ENCODE measurements at places on chromosomes 13 and 19.
A peak's percentile ranks its signal among the peaks of the same experiment; 100 is the strongest.

GRCh38 chr13:73428706-73429105, 369.9 kb downstream of the KLF5 start:
- no peak overlapping the region for H3K27ac ChIP-seq
- H3K4me3 ChIP-seq, result no peak overlapping the region
- H3K4me1 ChIP-seq, result no peaks in the 10 kb centered on the region

DNA sequence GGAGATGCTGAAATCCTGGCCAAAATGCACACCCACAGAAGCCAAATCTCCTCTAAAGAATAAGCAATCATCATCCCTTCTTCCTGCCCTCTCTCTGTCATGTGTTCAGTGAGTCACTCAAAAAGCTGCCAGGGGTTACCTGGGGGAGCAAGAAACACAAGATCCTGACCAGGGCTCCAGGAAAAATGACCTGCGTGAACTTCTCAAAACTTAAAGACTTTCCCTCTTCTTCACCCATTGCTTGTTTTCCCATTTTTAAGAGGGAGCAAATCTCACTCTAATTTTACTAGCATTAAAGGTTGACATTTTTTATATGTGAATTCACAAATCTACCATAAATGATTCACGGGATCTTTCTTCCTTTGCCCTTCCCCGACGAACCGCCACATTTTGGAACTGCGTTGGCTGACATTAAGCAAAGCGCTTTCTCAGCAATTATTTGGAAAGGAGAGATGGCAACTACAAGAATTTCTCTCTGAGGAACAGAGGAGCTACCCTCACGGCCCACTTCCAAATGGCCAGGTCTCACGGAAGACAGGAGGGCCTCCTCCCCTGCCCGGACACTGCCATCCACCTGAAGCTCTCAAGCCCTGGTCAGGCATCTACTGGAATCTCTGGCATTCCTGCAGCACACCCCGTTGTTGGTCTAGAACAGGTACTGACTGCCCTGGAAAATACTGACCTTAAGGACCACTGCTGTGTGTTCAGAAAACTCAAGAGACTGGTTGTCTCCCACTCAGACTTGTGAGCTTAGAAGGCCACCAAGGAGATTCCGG, 14.2 kb downstream of the TSHZ3 start:
- H3K4me1 ChIP-seq, result peaks cover 14% of the 10 kb centered on the region
- no peak for DNase-seq
- H3K27me3 ChIP-seq, result no peaks in the 10 kb centered on the region
- H3K36me3 ChIP-seq, result no peaks in the 10 kb centered on the region

DNA sequence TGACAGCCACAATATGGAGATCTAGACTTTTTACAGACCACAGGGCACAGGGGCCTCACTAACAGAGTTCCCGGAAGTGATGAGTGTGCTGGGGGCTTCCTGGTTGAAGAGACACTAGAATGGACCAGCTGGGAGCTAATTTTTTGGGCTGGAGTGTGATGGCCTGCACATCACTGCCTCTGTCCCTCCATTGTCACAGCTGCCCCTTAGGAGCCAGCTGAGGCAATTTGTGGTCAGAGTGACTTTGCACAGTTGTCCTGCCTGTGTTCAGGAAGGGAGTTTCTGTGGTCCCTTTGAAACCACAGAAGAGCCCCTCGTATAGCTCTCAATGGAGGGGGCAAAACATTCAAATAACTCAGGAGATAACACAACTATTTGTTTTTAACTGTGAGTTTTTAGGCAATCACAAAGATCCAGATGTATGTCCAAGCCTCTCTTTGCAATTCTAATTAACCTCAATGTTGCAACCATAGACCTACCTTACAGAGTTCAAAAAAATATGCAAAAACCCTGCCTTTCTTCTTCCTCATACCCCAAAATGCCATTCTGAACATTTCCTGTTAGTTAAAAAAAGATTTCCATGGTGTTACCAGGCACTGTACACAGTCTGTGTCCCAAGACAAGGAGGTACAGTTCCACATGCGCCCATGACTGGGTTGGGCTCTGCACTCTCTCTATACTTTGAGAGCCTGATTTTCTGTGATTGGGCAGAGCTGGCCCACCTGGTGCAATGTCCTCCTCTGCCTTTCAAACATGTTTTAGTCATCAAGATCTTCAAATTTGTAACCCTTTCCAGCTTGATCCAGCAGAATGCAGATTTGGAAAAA, 2.4 kb downstream of the ALOX5AP start:
- peak overlapping the region; percentile 42 for H3K4me3 ChIP-seq
- peaks cover 2% of the 10 kb centered on the region for H3K27me3 ChIP-seq
- no peaks in the 10 kb centered on the region for H3K36me3 ChIP-seq

- no peak overlapping the region for H3K27ac ChIP-seq
- H3K4me3 ChIP-seq, result no peak overlapping the region
- no peaks in the 10 kb centered on the region for H3K4me1 ChIP-seq
- H3K36me3 ChIP-seq, result no peaks in the 10 kb centered on the region
These were observed 62.2 kb upstream of the GTF3A start for GRCh38 chr13:27362064-27362751.

DNA sequence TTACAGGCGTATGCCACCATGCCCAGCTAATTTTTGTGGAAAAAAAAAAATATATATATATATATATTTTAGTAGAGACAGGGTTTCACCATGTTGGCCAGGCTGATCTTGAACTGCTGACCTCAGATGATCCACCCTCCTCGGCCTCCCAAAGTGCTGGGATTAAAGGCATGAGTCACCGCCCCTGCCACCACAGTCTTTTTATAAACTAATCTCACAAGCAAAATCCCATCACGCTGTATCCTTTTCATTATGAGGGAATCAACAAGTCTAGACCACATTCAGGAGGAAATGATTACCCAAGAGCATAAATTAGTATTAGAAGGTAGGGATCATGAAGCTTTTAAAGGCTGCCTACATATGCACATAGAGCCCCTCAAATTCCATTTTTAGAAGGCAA, 210.6 kb upstream of the NBEA start:
- no peak for DNase-seq
- H3K27me3 ChIP-seq, result no peaks in the 10 kb centered on the region
- H3K4me1 ChIP-seq, result no peaks in the 10 kb centered on the region
- H3K36me3 ChIP-seq, result no peaks in the 10 kb centered on the region
- no peak overlapping the region for H3K27ac ChIP-seq

DNA sequence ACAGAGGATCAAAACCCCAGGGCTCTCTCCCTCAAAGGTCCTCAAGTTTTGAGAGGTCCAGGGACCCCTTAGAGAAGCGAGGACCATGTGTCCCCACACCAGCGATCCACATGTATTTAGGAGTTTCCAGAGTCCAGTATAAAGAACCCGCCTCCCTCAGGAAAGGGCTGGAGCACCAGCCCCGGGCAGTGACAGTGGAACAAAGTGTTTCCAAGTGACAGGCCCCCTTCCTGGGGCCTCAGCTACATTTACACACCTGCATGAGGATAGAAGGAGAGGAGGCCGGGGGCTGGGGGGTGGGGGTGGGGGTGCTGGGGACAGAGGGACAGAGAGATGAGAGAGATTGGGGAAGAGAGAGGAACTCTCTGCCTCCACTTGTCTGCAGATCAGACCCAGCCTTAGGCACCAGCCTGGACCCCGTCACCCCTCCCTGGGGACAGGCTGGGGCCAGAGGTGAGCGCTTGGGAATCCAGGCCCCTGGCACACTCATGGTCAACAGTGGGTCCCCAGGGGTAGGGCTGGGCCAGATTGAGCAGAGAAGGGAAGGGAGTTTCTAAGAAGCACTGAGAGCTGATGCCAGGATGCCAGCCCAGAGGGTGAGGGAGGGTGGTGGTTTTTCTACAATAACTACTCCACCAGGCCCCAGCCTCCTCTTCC, 802 bp downstream of the BCAM start:
- H3K4me3 ChIP-seq, result no peak overlapping the region
- H3K36me3 ChIP-seq, result no peaks in the 10 kb centered on the region
- peaks cover 6% of the 10 kb centered on the region for H3K4me1 ChIP-seq
- no peak for DNase-seq

GRCh38 chr13:100495455-100495854, 93.1 kb downstream of the GGACT start:
- no peaks in the 10 kb centered on the region for H3K27me3 ChIP-seq
- H3K36me3 ChIP-seq, result no peaks in the 10 kb centered on the region
- no peak overlapping the region for H3K27ac ChIP-seq
- DNase-seq, result no peak
- H3K4me3 ChIP-seq, result no peak overlapping the region

- peaks cover 52% of the 10 kb centered on the region for H3K36me3 ChIP-seq
- no peak overlapping the region for H3K27ac ChIP-seq
- no peaks in the 10 kb centered on the region for H3K4me1 ChIP-seq
These were observed 72.1 kb downstream of the SLC7A1 start for GRCh38 chr13:29523199-29523961.

DNA sequence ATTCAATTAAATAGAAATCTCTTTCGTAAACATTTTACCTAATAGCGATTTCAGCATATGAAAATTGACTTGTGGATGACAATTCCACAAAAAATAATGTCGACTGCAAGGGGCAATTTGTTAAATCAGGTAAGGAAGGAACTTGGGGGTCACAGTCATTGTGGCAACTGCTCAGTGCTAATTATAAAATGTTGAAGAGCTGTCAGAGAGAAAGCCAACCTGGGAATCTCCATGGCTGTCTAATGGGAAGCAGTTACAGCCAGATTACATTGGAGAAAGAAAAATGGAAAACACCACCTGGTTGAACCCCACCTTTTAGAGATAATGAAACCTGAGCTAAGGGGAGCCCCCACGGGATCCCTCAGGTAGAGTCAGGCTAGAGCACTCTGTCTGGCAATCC, 373.9 kb downstream of the FOXO1 start:
- DNase-seq, result no peak
- peaks cover 4% of the 10 kb centered on the region for H3K36me3 ChIP-seq
- no peaks in the 10 kb centered on the region for H3K27me3 ChIP-seq

GRCh38 chr19:37942516-37942902, 35.5 kb downstream of the SIPA1L3 start:
- no peak overlapping the region for H3K4me3 ChIP-seq
- H3K36me3 ChIP-seq, result peaks cover 5% of the 10 kb centered on the region
- H3K27ac ChIP-seq, result no peak overlapping the region
- no peaks in the 10 kb centered on the region for H3K27me3 ChIP-seq

DNA sequence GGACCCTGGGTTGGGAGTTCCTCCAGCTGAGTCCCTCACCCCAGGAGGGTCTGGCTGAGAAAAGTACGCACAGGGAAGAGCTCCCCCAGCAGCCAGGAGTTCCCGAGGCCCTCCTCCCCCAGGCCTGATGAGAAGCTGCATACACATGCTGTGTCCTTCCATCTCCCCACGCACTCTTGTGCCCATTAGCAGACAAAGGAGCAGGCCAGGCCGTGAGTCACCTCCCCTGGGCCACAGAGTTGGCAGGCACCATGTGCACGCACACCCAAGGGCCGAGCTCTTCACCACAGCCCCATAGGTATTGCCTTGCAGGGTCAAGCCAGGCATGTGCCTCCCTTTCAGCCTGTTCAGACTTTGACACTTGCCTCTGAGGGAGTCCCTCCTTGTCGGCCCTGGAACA, 17.5 kb downstream of the MAU2 start:
- H3K27ac ChIP-seq, result no peak overlapping the region
- H3K4me1 ChIP-seq, result no peaks in the 10 kb centered on the region
- no peak for DNase-seq
- H3K4me3 ChIP-seq, result no peak overlapping the region
- H3K27me3 ChIP-seq, result no peaks in the 10 kb centered on the region

DNA sequence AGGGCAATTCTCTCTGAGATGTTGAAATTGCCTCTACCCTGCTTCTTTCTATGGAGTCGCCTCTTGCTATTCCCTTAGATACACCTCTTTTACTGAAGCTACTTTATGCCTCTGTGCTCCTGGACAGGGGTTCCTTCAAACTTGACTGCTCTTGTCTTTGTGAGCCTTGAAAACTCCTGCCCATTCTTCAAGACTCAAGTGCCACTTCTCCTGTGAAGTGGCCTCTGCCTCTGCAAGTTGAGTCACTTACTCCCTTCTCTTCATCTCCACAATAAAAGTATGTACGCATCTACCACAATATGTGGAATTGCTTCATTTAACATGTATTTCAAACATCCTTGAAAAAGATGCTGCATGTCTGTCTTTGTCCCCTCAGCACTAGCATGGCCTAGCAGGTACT, 66.0 kb upstream of the TPP2 start:
- no peaks in the 10 kb centered on the region for H3K4me1 ChIP-seq
- H3K27me3 ChIP-seq, result peaks cover 7% of the 10 kb centered on the region
- no peaks in the 10 kb centered on the region for H3K36me3 ChIP-seq
- no peak overlapping the region for H3K4me3 ChIP-seq

GRCh38 chr13:26688286-26688685, 72.3 kb downstream of the GPR12 start:
- no peak overlapping the region for H3K27ac ChIP-seq
- H3K36me3 ChIP-seq, result no peaks in the 10 kb centered on the region

DNA sequence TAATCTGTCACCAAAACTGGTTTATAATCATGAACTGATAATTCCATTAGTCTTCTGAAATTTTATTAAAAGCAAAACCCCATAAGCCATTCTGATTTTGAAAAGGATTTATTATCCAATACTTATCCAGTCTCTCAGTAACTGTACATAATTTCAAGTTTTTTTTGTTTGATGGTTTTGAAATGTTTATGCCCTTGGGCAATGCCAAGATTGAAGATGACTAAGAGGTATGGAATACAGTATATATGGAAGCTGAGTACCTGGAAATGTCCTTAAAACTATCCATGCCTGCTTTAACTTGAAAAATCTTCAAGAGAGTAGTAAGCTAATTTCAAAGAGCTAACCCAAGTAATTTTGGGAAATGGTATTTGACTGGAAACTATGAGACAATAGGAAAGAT, 1.8 kb upstream of the NEK5 start:
- no peak overlapping the region for H3K27ac ChIP-seq
- no peak overlapping the region for H3K4me3 ChIP-seq
- peaks cover 12% of the 10 kb centered on the region for H3K4me1 ChIP-seq

DNA sequence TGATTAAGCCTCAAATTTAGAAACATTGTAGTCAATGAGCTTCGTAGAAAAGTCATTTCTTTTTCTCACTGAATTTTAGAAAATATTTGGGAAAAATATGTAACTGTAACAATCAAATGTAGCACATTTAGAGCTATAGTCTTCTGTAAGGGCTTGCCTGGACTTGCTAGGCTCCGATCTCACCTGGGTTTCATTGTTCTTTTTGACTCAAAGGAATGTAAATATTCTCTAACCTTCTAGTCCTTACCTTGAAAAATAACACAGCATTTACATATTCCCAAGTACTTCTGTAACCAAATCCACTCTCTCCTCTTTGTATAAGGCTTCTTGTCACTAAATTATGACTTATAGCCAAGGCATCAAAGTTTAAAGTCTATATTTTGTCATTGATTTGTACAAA, 2.9 kb upstream of the UFM1 start:
- peaks cover 22% of the 10 kb centered on the region for H3K4me1 ChIP-seq
- H3K27ac ChIP-seq, result no peak overlapping the region
- H3K36me3 ChIP-seq, result peaks cover 18% of the 10 kb centered on the region
- DNase-seq, result no peak
- H3K27me3 ChIP-seq, result no peaks in the 10 kb centered on the region

DNA sequence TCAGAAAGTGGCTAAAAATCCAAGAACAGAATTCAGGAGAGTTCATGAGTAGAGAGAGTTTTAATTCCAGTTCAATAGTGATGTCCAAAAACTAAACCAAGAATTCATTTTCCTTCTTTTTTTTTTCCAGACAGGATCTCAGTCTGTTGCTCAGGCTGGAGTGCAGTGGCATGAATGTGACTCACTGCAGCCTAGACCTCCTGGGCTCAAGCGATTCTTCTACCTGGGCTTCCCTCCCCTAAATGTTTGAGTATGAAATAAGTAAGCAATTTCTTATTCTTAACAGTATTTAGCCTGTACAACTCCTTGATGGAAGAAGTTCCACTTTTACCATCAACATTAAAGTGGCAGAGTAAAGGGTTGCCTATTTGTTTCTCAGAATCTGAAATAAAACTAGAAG, 3.8 kb downstream of the COMMD6 start:
- no peak overlapping the region for H3K4me3 ChIP-seq
- DNase-seq, result no peak
- peaks cover 45% of the 10 kb centered on the region for H3K4me1 ChIP-seq
- no peak overlapping the region for H3K27ac ChIP-seq
- H3K27me3 ChIP-seq, result no peaks in the 10 kb centered on the region
